NCI-H187 treated with DMSO at 0.1 percent for 48 hours (cell line): ENCODE measurements at places on chromosomes 4 and X.

GRCh38 chr4:176198316-176198903 is 3.0 kb upstream of the SPATA4 start:
- DNase-seq = no peak

DNA sequence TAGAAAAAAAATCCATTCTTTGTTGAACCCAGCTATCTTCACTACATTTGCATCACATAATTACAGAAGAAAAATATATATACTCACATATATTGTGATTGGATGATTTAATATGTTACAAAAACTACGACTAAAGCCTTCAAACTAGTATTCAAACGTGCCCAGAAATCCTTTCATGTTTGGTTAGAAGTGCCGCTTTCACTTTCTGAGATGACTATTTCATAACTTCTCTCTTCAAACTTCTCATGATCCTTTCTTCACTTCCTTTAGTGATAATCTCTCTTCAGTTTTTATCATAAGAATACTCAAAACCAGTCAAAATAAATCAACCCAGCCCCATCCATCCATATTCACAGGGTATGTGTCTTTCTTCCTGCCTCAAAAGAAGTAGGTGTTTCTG is 50.8 kb upstream of the NAF1 start:
- DNase-seq = no peak

GRCh38 chr4:176970853-176971252 is 178.1 kb upstream of the VEGFC start:
- DNase-seq = no peak

GRCh38 chr4:14308229-14308651 is 680.7 kb upstream of the BOD1L1 start:
- DNase-seq = no peak

- DNase-seq = no peak
Measured at GRCh38 chrX:105909576-105909975, 87.2 kb downstream of the NRK start.

DNA sequence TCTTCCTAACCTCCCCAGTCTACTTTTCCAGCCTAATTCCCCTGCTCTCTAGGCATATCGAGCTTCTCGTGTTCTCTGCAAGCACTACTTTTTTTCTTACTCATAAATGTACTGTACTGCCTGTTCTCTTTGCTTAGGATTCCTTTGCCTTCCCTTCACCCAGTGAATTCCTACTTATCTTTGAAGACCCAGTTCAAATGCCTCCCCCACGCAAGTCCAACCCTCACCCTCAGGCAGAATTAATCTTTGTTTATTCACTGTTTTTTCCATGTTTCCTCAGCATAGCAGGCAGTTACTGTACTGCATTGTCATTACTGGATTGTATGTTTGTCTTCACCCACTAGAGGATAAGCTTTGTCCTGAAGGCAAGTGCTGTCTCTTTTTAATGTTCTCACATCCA is 287.7 kb downstream of the BMPR1B start:
- no peak for DNase-seq

- DNase-seq = no peak
Measured at GRCh38 chr4:78602334-78602733, 50.8 kb downstream of the ANXA3 start.

DNA sequence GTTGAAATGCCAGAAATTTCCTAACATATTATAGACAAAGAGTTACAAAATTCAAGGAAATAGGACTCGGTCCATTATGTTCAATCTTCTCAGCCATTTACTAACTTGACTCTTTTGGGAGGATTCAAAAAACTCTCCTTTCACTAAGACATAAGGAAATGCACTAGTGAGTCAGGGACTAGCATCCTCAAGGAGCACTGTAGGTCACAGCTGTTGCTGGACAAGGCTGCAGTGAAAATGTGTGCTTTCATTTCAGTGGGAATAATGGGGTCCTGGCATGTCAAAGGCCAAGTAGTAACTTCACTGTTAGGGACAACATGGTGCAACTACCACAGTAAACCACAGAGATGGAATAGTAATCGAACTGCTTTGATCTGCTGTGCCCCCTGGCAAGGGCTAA is 56.9 kb upstream of the ABCG2 start:
- DNase-seq = no peak

- no peak for DNase-seq
Measured at GRCh38 chr4:58507079-58507478, 1396.9 kb upstream of the IGFBP7 start.

DNA sequence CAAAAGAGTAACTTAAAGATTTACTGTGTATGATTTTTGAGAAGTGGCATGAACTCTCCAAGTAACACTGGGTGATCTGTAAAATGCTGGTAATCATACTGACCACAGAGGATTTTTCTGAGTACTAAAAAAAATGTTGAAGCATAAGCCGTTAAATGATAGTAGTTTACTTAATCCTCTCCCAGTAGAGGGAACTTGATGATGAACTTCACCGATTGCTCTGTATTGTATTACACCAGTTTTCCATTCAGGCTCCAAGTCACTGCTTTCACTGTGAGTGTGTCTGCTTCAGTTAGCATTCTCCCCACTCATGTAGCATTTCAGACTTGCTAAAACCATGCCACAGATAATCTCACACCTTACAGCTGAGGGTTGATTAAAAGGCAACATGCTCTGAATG is 294.1 kb downstream of the GBA3 start:
- DNase-seq = no peak

GRCh38 chr4:35025152-35025834 is 1219.0 kb downstream of the ARAP2 start:
- no peak for DNase-seq

DNA sequence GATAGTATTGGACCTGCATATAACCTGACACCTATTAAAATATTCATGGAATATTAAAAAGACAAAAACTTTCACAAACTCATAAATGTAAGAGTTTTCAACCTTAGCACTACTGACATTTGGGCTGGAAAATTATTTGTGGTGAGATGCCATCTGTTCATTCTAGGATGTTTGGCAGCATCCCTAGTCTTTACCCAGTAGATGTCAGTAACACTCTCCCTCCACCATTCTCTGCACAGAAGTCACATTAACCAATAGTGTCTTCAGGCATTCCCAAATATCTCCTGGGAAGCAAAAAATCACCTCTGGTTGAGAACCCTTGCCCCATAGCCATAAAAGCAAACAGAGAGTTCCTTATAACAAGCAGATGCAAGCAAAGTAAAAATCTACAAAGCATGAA is 41.4 kb upstream of the NDST4 start:
- DNase-seq = no peak

DNA sequence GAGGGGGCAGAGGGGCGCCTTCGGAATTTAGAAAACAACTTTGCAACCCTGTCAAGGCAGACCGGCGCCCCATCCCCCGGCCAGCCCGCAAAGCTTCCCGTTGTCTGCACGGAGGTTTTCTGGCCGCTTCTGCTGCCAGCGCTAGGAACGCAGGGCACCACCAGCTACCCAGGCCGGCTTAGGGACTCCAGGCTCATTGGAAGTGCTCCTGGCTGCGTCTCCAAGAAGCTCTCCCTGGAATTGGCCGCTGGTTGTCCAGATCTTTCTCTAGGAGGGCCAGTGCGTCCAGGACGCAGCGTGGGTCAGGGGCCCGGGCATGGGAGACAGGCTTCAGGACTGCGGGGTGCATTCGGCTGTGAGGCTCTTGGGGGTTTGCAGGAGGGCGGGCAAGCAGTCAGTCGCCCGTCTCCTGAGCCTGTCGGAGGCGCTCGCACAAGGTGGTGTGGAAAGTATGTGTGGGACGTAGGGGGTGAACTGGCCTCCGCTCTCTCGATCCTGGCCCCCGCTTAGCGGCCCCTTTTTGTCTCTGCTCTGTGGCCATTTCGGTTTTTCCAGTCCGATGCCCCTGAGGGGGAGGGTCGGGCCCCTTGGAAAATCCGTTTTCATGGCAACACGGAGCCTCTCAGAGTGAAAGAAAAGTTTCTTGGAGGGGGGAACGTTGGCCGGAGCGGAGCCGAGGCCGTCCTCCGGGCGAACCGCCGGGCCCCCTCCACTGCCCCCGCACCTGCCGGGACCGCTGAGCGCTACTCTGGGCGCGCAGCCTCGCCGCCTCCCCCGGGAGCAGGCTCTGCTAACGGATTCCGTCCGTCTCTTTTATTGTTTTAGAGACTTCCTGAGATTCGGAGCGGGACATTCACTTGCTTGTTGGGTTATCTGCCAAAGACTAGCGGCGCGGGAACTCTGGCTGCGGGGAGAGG is 810 bp upstream of the SOX3 start:
- DNase-seq = no peak

DNA sequence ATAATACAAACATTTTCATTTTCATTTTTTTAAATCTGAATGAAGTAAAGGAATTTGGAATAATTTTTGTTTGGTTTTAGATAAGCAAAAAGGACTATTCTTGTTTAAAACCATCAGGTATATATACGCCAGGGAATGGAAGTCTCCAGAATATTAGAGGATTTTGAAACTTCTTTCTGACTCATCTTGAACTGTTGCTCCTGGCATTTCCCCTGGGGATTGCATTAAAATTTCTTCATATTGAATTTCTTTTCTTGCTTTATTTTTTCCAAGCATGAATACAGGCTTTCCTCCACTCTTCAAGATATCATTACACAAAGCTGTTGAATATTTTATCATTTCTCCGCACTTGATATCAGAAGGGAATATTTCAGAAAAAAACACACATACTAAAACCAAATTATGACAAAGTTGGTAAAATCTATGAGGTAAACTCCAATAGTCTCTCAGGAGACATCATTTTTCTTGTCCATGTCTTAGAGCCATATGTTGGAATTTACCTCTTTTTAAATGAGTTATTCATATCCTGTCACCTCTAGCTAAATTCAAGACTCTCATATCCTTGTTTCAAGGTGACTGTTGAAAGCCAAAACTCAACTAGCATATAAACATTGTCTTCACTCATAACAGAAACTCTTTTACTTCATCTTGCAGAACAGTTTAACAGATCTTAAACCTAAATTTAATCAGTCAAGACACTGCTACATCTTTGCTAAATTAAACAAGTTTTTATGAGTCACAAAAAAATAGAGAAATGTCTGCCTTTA is 20.7 kb upstream of the CSN1S1 start:
- DNase-seq = no peak

DNA sequence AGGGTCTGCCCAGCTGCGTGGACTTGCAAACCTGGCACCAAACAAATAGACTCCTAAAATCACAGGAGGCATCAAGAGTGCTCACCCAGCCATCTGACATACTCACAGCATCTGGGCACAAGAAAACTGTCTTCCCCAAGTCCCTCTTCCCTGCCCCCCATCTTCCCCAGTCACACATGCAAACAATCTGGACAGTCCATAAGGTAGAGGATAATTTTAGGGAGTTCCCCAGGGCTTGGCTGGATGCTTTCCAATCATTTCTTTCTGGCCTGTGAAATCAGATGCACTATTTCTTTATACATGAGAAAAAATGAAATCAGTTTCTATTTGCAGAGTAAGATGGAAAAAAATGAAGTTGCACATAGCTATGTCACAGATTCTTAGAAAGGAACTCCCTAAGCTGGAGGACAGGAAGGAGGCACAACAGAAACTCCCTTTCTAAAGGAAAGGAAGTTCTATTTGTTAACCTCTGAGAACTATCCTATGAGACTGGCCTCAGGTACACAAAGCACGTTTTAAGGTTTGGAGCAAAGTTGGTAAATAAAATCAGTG is 342.3 kb downstream of the HNRNPD start:
- no peak for DNase-seq

DNA sequence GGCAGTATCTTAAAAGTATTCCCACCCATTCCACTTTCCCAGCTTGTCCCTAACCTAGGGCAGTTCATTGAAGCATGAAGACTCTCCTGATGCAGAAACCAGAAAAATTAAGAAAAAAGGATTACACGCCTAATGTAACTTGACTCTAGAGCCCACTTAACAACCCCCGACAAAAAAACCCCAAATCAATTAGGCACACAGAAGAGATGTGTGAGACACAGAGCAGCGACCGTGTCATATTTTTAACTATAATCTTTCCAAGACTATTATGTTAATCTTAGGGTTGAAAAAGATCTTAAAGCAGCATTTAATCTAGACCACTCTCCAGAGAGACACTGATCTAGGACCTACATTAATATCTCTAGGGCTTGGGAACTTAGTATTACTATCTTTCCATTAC is 1.3 kb downstream of the YTHDC1 start:
- DNase-seq = no peak

- no peak for DNase-seq
Measured at GRCh38 chrX:10972706-10973105, 138.4 kb upstream of the HCCS start.

DNA sequence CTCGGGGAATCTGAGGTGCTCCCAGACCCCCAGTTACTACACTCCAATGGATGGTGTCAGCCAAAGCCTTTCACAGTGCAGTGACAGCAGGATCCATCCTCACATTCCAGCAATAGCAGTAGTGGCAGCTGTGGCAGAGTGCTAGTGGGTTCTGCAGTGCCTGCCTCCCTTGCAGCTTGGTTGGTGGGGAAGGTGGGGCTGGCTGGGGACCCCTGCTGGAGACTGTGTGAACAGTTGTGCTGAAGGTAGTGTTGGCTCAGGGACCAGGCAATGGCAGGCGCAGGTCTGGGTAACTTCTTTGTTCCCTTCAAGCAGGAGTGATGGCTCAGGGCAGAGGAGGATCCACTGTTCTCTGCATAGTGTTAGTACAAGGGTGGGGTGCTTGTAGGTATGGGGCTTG is 343.7 kb upstream of the TRAM1L1 start:
- DNase-seq = no peak

GRCh38 chr4:182089326-182089725 is 153.9 kb upstream of the TENM3 start:
- DNase-seq = no peak

GRCh38 chrX:20499763-20500162 is 233.1 kb upstream of the RPS6KA3 start:
- DNase-seq = no peak

GRCh38 chrX:135513130-135513515 is 7.3 kb upstream of the INTS6L start:
- no peak for DNase-seq

DNA sequence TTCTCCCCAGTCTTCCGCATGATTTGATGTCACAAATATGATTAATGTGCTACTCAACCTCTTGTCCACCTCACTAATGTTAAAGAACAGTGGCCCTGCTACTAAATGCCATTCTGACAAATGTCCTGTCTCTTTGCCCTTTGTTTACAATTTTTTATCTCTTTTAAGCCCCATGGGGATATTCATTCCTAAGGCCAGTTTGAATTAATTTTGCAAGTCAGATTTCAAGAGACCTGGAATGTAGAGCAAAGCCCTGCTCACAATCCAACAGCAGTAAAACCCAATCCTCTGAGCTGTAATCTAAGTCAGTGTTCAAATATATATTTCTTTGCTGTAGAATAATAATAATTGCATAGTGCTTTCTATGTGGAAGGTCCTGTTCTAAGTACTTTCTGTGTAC is 81.2 kb downstream of the LDB2 start:
- DNase-seq = no peak

DNA sequence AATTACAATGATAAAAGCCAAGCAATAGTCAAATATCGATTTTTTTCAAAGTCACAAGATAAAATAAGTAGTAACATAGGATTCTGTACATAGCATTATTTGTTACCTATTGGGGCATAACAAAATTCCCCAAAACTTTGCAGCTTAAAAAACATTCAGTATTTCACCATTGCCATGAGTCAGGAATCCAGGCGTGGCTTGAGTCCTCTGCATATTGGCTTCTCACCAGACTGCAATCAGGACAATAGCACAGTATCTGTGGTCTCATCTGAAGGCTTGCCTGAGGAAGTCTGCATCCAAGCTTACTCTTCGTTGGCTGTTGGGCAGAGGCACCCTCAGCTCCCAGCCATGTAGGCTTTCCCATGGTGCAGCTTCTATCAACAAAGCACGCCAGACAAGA is 6.2 kb upstream of the CTBP1 start:
- no peak for DNase-seq

- DNase-seq = no peak
Measured at GRCh38 chr4:623914-624566, 1.3 kb upstream of the PDE6B start.
